ENCODE measurements at places on chromosomes 5 and 9.

DNA sequence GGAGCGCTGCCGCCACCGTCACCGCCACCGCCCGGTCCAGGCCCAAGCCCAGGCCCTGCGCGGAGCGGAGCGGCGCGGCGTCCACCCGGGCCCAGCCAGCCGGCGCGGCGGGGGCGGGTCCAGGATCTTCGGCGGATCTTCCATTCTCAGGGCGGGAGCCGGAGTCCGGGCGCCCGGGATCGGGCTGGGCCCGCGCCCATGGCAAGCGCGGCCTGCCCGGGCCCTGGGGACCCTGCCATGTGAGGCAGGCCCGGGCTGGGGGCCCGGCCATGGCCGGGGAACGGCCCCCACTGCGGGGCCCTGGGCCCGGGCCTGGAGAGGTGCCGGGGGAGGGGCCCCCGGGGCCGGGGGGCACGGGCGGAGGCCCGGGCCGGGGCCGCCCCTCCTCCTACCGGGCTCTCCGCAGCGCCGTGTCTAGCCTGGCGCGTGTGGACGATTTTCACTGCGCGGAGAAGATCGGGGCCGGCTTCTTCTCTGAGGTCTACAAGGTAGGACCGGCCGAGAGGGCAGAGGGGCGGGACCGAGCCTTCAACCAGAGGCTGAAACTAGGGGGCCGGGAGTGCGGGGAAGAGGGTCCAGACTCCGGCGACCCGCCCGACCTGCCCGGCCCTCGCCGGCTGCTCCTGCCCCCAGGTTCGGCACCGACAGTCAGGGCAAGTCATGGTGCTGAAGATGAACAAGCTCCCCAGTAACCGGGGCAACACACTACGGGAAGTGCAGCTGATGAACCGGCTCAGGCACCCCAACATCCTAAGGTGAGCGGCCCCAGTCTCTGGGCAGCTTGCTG, 482 bp downstream of the TESK1 start:
- DNase-seq: peak; percentile 47

GRCh38 chr9:4538621-4539020, 48.4 kb downstream of the SLC1A1 start:
- no peak for DNase-seq

DNA sequence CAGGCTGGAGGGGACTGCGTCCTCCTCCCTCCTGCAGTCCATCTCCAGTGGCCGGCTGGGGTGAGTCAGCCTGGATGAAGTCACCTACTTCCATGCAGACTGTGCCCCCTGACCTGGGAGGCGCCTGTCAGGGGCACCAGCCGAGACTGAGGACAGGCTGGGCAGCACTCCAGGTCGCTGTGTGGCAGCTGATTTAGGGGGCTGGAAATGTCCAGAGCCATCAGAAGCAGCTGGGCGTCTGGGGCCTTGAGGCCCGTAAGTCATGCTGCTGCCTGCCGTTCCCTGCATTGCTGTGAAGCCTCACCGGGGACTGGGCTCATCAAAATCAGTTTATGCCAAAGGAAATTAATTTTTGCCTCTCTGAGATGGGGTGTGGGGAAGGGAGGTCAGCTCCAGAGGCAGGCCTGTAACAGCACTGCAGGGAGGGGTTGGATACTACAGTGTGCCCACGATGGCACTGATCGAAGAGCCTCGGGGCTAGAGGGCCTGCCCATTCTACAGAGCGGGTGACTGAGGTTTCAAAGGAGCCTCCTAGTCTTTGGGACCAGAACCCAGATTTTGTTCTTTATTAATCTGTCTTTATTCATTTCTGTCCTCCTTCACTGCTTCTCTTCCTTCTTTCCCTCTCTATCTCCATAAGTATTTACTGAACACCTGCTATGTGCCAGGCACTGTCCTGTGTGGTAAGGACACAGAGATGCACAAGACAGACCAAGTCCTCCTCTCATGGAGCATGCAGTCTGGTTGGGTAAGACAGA, 70.4 kb upstream of the PSD2 start:
- no peak for DNase-seq

- DNase-seq: no peak
These were observed 642 bp downstream of the SV2C start for GRCh38 chr5:76083555-76084495.

GRCh38 chr5:107396351-107396690, 274.4 kb downstream of the EFNA5 start:
- no peak for DNase-seq

DNA sequence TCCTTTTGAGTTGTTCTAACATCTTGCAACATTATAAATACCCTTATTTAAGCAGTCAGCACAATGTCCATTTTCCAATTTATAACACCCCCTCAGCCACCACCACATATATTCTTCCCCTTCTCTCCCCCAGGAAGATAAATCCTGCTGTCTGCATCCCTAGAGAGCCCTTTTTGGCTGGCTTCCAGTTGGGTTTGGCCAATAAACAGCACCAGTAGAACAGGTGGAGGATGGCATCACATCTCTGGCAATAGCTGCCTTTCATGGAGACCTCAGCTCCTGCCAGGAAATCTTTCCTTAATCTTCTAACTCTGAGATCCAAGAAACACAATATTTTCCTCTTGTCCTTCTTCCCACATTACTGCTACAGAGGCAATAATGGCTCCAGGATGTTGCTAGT, 53.7 kb downstream of the TRIM36 start:
- no peak for DNase-seq

All from naive thymus-derived CD8-positive, alpha-beta T cell (primary cell).